Pons (tissue), 1 donor: ENCODE measurements at places on chromosomes 5 and 9.
A peak's percentile ranks its signal among the peaks of the same experiment; 100 is the strongest.

GRCh38 chr5:73189871-73190376 is 16.9 kb downstream of the TMEM174 start:
- DNase-seq: peak; percentile 7

- DNase-seq: no peak
These were observed 29.0 kb downstream of the VAV2 start for GRCh38 chr9:133963166-133963565.

- DNase-seq: no peak
These were observed 177.7 kb downstream of the CPLANE1 start for GRCh38 chr5:37071487-37071886.

DNA sequence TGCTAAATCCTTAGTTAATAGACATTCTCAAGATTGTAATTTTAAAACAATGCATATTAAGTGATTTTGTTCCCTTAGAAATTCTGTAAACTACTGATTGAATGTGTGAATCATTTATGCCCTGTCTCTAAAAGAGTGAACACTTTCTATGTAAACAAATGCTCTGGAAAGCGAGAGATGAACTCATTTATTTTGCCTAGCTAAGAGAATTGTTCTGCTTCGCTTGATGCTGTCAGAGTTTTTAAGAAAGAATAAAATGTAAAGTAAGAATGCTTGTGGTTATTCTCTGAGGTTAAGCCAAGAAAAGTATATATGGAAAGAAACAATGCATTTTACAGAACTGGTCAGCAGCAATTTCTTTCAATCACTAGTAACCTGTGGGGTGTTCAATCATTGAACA is 347.4 kb upstream of the NUDT12 start:
- DNase-seq: no peak

- DNase-seq: no peak
These were observed 545 bp upstream of the CTSV start for GRCh38 chr9:97039514-97039860.

DNA sequence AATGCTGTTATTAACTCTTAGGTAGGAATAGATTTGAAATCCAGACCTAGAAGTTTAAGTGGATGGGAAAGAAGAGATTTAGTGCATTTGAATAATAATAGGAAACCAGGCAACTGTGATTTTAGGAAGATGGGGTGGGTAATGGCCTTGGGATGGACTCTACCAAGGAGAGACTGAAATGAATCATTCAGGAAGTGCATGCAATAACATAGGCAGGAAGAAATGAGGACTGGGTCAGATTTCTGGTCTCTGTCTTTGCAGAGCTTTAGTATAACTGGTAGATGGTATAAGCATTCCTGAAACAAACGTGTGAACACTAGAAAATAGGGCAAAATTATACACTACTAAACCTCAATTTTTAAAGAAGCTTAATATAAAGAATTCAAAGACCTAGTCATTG is 274.4 kb upstream of the CLINT1 start:
- DNase-seq: no peak

- no peak for DNase-seq
These were observed 3.4 kb upstream of the CNTRL start for GRCh38 chr9:121071370-121071755.

DNA sequence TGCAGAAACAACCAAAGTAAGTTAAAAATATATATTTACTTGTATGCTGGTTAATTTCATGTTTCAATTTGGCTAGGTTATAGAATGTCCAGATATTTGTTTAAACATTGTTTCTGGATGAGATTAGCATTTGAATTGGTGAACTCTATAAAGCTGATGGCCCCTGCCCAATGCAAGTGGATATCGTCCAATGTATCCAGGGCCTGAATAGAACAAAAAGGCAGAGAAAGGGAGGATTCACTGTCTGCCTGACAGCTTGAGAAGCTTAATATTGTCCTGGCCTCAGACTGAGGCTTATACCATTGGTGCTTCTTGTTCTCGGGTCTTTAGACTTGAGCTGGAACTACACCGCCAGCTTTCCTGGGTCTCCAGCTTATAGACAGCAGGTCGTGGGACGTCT is 446.7 kb upstream of the ACTBL2 start:
- DNase-seq: no peak

- DNase-seq: no peak
These were observed at the start of gene UBE2QL1 for GRCh38 chr5:6448622-6449464. UBE2QL1 (plus strand) TSS chr5:6448859; CDS start chr5:6448894, 35 bp downstream.

- DNase-seq: no peak
These were observed 117.0 kb downstream of the TRPM6 start for GRCh38 chr9:74770508-74771261.

- DNase-seq: peak; percentile 49
These were observed 14.0 kb upstream of the GSN start for GRCh38 chr9:121253821-121254501.

DNA sequence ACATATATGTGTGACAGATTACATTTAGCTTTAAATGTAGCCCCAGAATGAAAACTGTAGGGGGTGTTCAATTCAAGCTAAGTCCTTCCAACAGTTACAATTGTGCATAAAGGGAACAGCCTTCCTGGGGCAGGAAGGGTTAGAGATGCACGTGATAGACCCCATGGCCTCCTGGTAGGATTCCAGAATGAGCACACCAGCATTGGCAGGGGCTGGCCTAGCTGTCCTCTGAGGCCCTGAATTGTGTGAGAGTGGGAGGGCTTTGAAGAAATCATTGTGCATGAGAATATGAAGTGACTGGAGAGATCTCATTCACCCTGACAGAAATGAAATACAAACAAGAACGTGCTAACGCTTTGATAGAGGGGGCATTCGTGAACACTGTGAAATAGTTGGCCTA is 663.8 kb upstream of the KLF4 start:
- DNase-seq: no peak

GRCh38 chr5:54844905-54845566 is 140.4 kb downstream of the ESM1 start:
- peak; percentile 79 for DNase-seq

GRCh38 chr5:140927228-140927573 is 1.1 kb downstream of the PCDHAC1 start:
- no peak for DNase-seq

GRCh38 chr9:80020056-80020455 is 448.3 kb downstream of the TLE4 start:
- no peak for DNase-seq
